Fibroblast of villous mesenchyme (primary cell): ENCODE measurements at places on chromosomes 16 and 17. TPM values are rescaled to one million over a fixed set of nuclear protein-coding genes. Genes with fewer than 3 reads are reported as not detected.

DNA sequence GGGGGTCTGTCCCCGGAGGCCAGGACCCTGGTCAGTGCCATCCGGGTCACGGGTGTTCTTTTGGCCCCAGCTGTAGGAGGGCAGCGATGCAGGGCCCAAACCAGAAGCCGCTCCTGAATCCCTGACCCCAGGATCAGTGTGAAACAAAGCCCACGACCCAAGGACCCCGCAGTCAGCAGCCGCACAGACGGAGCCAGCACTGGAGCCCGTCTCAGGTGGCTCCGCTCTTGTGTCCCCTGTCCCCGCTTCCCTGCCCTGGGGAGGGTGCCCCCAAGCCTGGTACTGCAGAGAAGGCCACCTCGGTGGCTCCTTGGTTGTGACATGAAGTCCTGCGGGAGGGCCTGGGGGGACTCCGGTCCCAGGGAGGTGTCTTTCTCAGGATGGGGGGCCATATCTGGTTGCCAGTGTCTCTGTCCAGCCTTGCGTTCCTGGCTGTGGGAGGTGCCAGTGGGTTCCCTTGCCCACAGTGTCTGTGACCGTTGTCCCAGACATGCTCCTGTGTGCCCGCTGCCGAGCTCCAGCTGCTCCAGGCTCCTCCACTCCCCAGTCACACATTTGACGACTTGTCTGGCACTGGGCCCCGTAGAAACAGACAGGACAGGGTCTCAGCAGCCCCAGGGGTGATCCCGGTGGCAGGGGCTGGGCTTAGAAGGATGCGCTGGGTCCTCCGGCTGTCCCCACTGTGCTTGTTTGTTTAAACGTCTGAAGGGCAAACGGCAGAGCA lies 33.6 kb downstream of the BAIAP2 start:
- no peak for DNase-seq

- DNase-seq: no peak
Observed at GRCh38 chr17:8709006-8709405, 35.6 kb downstream of the CCDC42 start.

DNA sequence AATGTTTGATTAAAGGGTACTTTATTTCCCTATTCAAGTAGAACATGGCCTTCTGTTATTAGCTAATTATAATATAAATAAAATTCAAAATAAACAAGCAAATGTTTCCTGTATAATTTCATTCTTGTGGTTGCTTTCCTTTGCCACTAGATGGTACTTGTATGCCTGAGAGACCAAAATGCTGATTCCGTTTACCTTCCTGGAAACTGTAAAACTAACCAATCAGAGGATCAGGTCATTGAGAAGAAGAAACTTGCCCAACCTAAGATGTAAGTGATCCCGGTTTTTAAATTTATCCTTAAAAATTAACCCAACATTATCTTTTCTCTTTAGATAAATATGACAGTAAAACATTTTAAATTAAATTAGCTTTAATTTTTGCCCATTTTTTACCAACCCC lies 8.1 kb upstream of the ABCA5 start:
- DNase-seq: peak; percentile 51

DNA sequence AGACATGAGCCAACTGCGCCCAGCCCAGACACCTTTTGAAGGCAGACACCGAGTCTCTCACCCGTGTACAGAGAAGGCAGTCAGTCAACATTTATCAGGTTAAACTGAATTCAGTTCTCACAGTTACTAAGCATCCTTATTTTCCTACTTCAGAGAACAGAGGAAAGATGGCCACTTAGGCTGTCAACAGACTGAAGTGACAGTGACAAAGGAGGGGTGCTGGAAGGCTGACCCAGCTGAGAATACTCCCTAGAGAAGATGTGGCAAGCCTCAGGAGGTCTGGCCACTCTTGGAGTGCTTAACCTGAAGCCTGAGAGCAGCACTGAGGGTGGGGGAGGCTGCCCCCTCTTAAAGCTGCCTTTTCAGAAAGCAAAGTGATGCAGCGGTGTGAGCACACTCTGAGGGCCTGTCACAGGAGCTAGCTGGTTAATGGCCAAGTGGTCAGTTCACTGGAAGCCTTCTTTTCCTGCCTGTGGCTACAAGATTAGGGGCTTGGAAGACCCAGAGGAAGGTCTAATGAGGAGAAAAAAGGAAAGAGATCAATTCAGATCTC lies 51.0 kb upstream of the SREBF1 start:
- no peak for DNase-seq

DNA sequence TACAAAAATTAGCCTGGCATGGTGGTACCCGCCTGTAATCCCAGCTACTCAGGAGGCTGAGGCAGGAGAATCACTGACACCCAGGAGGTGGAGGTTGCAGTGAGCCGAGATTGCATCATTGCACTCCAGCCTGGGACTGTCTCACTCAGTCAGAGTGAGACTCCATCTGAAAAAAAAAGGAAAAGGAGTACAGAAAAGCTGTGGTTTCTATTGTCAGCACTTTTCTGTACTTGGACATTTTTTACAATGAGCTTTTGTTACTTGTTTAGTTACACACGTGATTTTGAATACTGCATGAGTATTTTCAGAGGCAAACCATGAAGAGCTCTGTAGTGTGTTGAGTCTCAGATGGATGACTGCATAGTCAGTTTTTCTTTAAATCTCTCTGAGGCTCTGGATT lies 26.3 kb downstream of the ZC3H18 start:
- no peak for DNase-seq

DNA sequence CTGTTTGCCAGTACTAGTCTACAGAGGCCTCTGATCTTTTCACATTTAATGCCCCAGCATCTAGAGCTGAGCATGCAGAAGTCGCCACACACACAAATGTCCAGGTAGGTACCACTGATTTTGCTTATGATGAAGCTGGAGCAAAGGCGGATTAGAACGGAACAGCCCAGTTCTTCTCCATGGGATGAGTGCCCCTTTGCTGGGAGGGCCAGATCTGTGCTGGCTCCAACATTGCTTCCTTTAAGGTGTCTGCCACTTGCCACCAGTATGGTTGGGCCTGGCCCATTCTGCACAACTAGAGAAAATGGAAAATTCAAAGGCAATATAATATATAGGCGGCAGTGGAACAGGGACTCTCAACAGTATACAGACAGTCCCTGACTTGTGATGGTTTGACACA lies 2.2 kb upstream of the MNT start:
- no peak for DNase-seq

WFDC1 gene
- 8.2 and 10.0 TPM in 2 replicates for total RNA-seq

SENP3 gene
- total RNA-seq: 69.9 and 75.1 TPM in 2 replicates

TP53TG3B gene
- 0.32 TPM in 1 of 2 replicates, not detected in the other for total RNA-seq

TBC1D3G gene
- total RNA-seq: not detected in 2 replicates

MYOCD gene
- total RNA-seq: 11.0 and 14.7 TPM in 2 replicates

ALG1 gene
- total RNA-seq: 39.9 and 41.9 TPM in 2 replicates
